T-helper 1 cell (primary cell): ENCODE measurements at places on chromosomes 4 and X.

- DNase-seq: peak; percentile 63
Measured at GRCh38 chrX:41737065-41737464, 13.1 kb downstream of the GPR82 start.

DNA sequence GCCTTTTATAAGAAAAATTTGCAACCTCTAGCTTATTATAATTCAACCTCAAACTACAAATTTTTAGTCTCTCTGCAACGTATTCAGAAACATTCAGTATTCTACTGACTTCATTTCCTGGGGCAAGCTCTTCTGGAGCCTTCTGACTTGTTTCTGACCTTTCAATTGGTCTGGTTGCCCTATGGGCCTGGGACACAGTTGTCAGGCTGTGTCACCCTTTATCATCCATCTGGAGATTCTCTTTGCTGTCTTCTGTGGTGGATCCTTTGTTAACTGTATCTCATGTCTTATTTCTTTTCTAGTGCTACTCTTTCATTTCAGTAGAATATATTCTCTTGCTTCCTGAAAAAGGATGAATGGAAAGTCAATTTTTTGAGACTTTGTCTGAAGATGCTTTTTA lies 55.1 kb upstream of the PGRMC2 start:
- no peak for DNase-seq

- no peak for DNase-seq
Measured at GRCh38 chrX:24110069-24110468, 39.5 kb upstream of the ZFX start.

GRCh38 chrX:24054182-24055042 lies at the start of gene EIF2S3:
EIF2S3 (plus strand) TSS chrX:24054956; CDS start chrX:24054969, 13 bp downstream.
- DNase-seq: peak; percentile 77

DNA sequence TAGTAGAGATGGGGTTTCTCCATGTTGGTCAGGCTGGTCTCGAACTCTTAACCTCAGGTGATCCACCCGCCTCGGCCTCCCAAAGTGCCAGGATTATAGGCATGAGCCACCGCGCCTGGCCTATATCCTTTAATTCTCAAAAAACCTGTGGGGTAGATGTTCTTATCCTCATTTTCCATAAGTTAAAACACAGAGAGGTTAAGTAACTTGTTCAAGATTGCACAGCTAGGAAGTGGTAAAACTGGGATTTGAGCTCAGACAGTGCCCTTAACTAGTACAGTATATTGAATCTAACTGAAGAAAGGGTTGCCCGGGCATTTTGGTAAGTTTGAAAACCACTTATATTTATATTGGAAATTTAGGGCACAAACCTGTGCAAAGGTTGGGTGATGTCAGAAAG lies 116.0 kb downstream of the GLUD2 start:
- no peak for DNase-seq

GRCh38 chrX:65758505-65758904 lies 91.1 kb downstream of the MSN start:
- no peak for DNase-seq

DNA sequence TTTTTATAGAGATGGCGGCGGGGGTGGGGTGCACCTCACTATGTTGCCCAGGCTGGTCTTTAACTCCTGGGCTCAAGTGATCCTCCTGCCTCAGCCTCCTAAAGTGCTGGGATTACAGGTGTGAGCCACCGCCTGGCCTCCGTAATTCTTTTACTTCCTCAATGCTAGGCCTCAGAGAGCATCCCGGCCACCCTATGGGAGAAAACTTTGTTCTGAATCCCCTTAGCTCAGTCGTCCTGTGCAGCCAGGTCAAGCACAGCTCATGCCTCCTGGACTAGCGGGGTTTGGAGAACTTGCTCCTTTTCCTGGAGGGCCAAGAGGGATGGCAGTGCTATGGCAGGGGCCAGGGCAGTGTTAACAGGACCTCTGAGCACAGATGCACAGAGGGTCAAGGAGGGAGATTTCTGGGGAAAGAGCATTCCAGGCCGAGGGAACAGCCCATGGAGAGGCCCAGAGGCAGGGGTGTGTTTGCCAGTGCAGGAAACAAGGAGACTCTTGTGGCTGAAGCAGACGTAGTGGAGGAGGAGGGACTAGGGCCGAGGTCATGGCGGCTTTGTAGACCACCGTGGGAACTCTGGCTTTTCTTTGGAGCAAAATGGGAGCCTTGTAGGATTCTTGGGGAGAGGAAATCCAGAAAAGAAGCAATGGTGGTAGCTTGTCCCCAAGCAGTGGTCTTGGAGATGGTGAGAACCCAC lies 9.8 kb upstream of the TNIP2 start:
- no peak for DNase-seq

DNA sequence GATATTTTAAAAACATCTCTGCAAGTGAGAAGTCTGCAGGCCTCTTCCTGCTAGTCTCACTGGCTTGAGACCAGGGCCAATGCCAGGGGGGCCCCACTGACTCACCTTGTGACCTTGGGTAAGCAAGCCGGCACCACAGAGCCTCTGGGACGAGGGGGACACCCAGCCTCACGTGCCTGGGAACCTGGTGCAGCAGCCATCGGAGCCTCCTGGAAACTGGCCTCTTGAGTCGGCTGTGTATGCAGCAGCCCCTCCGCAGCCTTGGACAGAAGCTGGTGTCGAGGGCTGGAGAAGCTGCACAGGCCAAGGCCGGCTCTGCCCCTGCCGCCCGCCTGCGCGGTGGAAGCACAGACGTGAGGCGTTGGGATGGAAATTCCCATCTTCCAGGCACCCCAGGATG lies 8.7 kb downstream of the TADA2B start:
- DNase-seq: no peak

- DNase-seq: no peak
Measured at GRCh38 chr4:188727746-188728145, 588.5 kb downstream of the TRIML1 start.

- DNase-seq: no peak
Measured at GRCh38 chr4:4709736-4710135, 149.7 kb upstream of the MSX1 start.

GRCh38 chrX:54359408-54359807 lies 1.6 kb upstream of the WNK3 start:
- DNase-seq: no peak

GRCh38 chrX:13536551-13536950 lies 32.9 kb upstream of the EGFL6 start:
- no peak for DNase-seq

- no peak for DNase-seq
Measured at GRCh38 chr4:185224597-185224996, 15.2 kb downstream of the SNX25 start.

DNA sequence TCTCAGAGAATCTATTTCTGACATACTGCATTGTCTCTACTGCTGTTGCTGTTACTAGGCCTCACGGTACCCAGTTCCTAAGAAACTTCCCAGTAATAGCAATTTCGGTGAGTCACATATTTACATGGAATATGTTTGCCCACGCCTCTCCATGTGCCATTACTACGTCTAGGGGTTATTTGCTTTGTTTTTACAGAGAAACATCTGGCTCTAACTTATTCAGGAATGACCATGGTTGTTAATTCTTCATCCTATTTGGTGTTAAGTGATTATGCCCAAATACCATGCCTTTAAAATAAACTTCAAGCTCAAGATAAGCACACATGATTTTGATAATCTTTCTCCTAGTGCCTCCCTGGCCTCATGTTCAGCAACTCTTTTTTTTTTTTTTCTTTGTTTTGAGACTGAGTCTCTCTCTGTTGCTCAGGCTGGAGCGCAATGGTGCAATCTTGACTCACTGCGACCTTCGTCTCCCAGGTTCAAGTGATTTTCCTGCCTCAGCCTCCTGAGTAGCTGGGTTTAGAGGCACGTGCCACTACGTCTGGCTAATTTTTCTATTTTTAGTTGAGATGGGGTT lies 101.0 kb upstream of the HS3ST1 start:
- DNase-seq: no peak

DNA sequence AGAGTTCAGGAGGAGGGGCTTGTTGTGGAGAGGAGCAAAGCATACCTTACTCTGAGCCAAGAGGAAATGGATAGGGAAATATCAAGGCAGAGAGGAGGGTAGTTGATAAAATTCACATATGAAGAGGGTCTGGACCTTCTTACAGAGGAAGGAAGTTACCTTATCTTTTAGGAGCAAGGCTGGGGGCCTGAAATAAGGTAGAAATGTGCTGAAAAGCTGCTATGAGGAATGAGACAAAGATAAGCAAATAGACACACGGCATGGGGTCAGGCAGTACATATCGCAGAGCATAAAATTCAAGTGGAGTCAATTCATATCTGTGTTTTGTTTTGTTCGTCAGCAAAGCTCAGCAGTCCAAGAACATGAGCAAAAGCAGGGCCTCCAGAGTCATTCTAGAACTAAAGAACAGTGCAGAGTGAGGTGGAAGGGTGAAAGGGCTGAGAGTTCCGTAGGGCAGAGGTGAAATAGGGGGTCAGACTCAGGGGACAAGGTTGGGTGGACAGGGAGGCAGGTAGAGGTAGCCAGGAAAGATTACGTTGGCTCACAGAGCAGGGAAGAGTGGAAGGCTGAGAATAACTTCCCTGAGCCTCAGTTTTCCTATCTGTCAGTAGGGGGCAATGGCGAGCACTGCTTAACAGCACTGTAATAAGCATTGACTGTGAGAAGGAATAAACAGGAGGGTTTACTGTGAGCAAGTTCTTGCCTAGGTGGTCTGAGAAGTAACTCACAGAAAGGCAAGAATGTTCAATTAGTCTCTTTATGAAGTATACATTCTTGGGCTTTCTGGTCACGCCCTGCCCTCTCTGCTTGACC lies 9.2 kb downstream of the VSIG4 start:
- DNase-seq: no peak

- DNase-seq: no peak
Measured at GRCh38 chrX:70669120-70669519, 224.5 kb downstream of the DLG3 start.

DNA sequence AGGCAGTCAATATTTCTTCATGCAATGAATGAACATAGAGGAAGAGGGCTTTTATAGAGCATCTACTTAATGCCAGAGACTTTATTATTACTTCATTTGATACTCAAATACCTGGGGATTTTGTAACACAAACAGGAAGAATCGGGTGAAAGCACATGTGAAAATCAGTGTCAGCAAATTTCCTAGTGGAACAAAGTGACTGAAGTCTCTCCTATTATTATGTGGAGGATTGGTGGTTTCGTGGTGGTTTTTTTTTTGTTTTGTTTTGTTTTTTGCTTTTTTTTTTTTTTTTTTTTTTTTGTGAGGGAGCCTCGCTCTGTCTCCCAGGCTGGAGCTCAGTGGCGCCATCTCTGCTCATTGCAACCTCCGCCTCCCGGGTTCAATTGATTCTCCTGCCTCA lies 207.0 kb downstream of the RRAGB start:
- no peak for DNase-seq

- no peak for DNase-seq
Measured at GRCh38 chr4:57971261-57971660, 861.1 kb upstream of the IGFBP7 start.

DNA sequence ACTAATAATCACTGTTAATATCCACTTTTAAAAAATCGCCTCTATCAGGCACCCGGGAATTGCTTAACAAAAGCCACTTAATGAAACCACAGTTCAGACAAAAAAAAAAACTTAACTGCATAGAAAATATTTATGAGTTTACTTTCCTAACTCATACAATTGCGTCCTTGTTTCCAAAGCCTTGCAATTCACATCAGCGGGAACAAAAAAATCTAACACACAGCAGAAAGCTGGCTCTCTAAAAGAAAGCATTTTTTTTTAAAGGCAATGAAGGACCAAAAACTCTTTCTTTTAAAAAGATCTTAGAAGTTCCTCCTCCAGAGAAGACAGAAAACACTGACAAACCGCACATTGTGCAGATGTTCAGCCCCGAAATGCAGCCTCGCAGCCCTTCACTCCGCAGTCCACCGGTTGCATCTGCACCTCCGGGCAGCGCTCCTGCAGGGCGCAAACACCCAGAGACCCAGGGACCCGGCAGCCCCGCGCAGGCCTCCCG lies 812 bp downstream of the FAT1 start:
- no peak for DNase-seq

- DNase-seq: no peak
Measured at GRCh38 chrX:120725874-120726273, 96.0 kb upstream of the C1GALT1C1 start.

- DNase-seq: no peak
Measured at GRCh38 chr4:25424539-25425228, 47.6 kb downstream of the ANAPC4 start.

- DNase-seq: no peak
Measured at GRCh38 chr4:42248972-42249371, 96.5 kb upstream of the BEND4 start.

GRCh38 chr4:7156328-7156727 lies 36.0 kb upstream of the SORCS2 start:
- no peak for DNase-seq

GRCh38 chrX:139892512-139892911 lies 40.3 kb downstream of the ATP11C start:
- no peak for DNase-seq

GRCh38 chr4:175252642-175253041 lies 334.5 kb downstream of the ADAM29 start:
- no peak for DNase-seq

DNA sequence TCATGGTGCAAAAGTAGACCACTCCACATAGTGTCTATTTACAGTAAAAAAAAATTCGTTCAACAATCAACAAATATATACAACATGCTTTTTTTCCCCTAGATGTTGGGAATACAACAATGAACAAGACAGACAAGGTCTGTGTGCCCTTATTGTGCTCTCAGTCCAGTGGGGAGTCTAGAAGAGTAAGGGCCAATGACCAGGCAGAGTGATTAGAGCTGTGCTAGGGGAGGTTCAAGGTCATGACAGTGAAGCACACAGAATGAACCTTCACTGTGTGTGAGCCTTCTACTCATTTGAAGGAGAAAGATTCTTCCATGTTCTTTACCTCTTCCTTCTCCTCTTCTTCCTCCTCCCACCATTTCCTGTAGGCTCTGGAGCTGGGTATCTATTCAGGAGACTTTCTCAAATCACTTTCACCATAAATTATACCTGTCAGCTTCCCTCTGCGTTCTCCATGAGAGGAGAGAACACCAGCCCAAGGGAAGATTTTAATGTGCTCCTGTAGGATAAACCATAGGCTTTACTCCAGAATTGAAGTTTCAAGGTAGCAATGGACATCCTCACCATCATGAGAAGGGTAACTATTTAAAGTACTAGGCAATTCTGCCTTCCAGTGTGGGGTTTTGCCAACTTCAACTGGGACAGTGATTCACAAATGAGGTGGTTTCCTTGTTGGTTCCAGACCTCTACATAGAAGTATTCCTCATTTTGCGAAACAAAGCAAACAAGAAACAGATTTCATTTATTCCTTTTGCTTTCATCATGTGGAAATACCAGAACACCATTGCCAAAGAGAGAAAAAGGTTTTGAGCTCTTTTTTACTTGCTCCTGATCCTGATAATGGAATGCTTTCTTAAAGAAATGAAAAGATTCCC lies 246.9 kb upstream of the GPC4 start:
- DNase-seq: no peak
